KBM-7 (cell line): ENCODE measurements at places on chromosomes 3 and 15.
A peak's percentile ranks its signal among the peaks of the same experiment; 100 is the strongest.

GRCh38 chr3:60742606-60743145 lies 508.6 kb downstream of the FHIT start:
- DNase-seq = no peak

DNA sequence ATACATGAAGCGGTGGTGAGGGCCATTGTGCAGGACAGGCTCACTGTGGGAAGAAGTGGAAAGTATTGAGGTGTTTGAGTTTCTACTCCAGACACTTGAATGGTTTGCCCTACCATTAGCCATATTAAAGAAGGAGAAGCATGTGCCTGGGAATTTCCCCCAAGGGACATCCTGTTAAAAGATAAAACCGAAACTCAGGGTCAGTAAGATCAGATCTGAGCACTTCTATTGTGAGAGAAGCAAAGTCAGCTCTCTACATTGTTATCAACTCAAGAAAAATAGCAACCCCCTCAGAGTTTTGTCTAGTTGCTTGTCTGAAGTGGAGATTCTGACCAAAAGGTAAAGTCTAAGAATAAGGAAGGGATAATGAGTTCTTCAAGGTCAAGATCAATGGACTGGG lies 269.8 kb downstream of the CHST2 start:
- DNase-seq = no peak

- DNase-seq = peak; percentile 88
These were observed 185.1 kb downstream of the GOLGA6L6 start for GRCh38 chr15:20356444-20356910.

DNA sequence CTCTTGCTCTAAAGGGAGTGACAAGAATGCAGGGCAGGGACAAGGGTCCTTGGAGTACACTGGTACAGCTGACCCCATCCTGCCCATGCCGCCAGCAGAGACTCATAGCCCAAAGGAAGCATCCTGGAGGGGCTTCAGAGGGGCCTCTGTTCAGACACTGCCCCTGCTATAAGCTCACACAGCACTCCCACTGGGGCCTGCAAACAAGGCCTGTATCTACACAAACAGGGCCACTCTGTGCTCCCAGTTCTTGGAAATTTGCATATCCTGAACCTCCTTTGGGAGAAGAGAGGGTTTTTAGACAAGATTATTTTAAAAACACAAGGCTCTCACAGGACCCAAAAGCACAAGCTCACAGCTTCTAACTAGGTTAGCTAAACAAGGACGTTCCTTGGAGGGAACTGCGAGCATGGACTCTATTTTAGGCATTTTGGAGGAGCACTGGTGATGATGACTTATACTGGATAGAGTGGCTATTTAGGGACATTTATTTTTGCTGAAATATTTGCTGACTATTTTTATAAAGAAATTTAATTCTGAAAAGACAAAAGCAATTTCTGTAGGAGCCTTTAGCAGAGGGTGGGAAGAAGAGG lies 16.4 kb upstream of the ANKRD34C start:
- no peak for DNase-seq

DNA sequence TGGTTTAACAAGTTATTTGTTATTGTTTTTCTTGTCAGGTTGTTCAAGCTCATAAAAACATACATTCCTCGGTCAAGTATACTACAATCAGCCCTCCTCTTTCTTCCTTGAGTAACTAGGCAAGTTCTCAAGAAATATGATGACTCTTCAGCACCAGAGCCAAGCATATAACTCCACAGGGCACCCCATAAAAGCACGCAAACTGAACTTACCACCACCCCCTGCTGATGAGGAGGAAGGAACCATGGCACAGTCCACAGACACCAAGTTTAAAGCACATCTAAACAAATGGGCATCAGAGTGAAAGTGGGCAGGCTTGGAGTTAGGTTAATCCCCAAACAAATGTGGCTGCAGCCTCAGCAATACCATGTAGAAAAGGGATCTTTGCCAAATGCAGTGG lies 5.3 kb downstream of the IP6K2 start:
- DNase-seq = no peak

- peak; percentile 75 for DNase-seq
These were observed 53.3 kb downstream of the AAGAB start for GRCh38 chr15:67201136-67201535.

DNA sequence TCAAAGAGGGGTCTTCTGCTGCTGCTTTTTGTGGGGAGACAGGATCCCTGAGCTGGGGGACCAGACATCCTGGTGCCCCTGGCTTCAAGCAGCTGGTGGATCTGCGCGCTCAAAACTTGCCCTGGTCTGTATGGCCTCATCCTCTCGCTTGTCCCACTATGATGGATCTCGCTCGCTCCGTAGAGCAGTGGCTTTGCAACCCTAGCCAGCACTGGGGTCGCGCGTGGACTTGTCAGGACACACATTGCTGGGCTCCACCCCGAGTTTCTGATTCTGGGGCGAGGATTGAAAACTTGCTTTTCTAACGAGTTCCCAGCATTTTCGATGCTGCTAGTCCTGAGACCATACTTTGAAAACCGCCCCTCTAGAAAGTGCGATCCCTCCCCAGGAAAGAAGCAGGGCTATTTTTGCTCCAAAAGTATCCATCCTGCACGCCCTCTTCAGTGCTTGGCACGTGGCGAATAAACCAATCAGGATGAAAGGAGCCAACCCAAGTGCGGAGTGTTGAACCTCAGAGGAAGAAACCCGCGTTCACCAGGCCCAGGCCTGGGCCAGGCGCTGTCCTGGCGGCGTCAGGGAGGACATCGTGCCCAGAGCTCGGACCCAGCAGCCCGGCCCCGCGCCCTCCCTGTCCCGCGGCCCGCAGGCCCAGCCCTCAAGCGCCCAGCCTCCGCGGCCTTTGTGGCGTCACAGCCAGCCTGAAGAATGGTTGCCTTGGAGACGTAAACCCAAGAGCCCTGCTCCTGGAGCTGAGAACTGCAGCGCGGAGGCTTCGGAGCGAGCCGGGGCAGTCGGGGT lies at the start of gene CFAP100:
Gene CFAP100 (plus strand): TSS at position 731 of the 798 bp plus-strand sequence. CDS start 1,092 bp downstream, outside the sequence.
- DNase-seq = no peak

DNA sequence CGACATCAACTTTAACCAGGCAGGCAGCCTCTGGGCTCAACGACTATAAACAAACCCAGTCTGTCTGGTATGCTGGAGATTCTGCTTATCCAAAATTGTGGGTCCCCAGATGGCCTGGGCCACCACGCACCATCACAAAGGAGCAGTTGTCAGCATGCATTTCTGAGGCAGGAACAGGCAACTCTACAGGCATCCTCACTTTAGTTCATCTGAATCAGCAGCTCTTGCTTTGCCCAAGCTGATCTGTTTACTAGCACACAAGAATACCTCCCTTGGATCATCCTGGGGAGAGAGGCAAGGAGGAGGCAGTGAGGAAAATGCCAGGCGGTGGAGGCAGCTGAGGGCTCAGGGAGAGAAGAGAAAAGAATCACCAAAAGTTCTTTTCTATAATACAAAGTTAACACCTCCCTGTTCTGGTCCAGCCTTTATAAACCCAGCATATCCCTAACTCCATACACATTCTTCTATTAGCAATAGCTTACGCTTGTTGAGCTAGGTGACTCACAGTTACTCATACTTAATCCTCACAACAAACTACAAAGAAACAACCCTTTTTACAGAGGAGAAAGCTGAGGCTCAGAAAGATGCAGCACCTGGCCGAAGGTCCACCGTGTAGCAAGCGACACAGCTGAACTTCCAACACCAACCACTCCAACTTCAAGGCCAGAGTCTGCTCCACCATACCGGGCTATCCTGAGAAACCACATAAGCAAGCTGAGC lies 33.6 kb downstream of the ZDHHC3 start:
- DNase-seq = no peak

DNA sequence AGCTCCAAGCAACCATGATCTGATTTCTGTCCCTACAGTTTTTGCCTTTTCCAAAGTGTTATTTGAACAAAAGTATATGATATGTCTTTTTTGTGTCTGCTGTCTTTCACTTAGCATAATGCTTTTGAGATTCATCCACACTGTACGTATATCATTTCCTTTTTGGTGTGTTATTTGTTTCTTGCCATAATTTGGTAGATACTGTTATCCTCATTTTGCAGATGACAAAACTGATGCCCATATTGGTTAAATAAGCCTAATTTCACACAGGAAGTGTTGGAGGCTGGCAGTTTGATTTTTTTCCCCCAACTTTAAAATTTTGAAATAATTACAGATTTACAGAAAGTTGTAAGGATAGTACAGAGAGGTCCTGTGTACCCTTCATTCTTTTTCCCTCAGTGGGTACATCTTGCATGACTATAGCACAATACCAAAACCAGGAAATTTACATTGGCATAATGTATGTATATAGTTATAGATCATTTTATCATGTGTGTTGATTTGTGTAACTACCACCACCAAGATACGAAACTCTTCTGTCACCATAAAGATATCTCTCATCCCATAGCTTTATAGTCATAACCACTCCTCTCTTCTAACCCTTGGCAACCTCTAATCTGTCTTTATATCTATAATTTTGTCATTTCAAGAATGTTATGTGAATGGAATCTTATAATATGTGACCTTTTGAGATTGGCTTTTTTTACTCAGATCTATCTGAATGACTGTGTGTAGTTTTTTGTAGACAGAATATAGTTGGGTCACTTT lies 55.6 kb downstream of the RASA2 start:
- no peak for DNase-seq

DNA sequence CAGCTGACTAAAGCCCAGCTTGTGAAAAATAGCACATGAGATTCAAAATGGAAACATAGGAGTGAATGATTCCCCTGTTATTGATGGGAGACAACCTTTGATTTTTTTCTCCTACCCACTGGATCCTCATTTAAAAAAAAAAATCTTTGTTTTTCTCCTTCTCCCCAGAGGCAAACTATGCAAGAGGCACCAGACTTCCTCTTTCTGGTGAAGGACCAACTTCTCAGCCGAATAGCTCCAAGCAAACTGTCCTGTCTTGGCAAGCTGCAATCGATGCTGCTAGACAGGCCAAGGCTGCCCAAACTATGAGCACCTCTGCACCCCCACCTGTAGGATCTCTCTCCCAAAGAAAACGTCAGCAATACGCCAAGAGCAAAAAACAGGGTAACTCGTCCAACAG lies 2.6 kb downstream of the CACNA1D start:
- peak; percentile 35 for DNase-seq

- no peak for DNase-seq
These were observed 103.1 kb upstream of the CCNL1 start for GRCh38 chr3:157263027-157263426.

GRCh38 chr15:69852482-69852881 lies 245.2 kb downstream of the TLE3 start:
- no peak for DNase-seq

- DNase-seq = no peak
These were observed 95.6 kb upstream of the THRB start for GRCh38 chr3:24589931-24590880.

DNA sequence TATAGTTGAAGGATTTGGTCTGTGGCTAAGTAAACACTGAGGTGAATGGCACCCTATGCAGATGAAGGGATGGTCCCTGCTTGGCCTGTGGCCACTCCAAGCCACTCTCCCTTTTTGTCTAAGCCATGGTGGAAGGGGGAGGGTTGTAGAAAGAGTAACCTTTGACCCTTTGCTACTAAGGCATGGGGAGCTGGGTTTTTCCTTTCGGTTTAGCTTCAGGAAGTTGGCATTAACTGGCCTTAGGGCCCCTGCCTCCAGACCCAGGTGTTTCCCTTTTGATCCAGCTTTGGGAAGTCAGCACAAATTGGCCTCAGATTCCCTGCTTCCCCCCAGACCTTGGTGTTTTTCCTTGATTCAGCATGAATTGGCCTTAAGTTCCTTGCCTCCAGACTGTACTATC lies 49.5 kb downstream of the EFCAB12 start:
- no peak for DNase-seq

DNA sequence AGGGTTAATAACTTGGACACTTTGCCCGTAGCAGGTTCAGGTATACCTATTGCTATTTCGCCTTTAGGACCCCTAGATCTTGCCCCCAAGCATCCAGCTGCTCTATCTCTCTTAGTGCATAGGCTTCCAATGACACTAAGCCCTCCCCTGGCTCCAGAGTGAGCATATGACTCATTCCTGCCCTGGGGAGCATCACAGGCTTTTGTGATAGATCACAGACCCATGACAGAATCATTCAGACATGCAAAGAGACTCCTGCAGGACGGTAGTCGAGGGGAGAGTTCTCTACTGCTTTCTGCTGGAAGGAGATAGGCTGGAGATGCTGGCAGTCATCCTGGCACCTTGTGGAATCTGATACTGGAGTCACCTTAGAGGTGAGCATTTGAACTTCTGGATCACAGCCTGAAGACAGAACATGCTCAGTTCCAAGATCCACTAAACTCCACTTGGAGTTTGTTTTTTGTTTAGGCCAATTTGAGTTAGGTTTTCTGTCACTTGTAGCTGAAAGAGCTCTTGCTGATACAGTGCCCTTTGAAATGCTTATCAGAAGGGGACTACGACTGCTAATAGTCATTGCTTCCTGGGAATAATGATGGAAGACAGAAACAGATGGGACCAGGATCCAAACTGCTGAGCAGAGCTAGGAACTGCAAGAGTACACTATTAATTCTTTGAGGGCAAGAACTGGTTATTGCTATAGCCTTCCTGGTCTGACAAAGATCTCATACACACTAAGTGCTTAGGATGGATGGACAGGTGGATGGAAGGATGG lies 11.0 kb downstream of the LYSMD2 start:
- DNase-seq = no peak

GRCh38 chr3:47409688-47410416 lies 29.0 kb downstream of the PTPN23 start:
- DNase-seq = no peak

DNA sequence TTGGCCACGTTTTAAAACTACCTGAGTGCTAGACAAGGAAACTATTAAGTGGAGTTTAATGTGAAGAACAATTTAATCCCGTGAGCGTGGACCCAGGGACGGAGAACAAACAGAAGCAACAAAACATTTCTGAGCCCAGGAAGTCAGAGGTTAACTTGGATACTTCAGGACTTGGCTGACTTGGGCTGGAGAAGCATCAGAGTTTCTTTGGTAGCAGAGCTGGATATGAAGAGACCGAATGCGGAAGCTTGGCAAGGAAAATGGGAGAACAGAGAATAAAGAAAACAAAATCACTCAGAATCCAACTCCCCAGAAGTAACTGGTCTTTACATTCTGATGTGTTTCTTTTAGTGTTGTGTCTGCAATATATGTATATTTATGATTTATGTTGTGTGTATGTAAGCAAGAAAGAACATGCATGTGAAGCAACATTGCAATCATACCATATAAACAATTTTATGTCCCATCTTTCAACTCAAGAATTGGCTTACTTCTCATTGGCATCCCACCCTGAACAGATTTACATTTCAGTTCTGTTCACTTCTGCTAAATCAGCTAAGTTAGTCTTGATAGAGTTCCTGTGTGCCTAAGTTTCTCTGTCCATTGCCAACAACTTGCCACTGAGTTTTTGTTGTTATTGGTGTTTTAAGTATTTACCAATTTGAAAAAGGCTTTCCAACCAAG lies 17.2 kb upstream of the PLOD2 start:
- no peak for DNase-seq

DNA sequence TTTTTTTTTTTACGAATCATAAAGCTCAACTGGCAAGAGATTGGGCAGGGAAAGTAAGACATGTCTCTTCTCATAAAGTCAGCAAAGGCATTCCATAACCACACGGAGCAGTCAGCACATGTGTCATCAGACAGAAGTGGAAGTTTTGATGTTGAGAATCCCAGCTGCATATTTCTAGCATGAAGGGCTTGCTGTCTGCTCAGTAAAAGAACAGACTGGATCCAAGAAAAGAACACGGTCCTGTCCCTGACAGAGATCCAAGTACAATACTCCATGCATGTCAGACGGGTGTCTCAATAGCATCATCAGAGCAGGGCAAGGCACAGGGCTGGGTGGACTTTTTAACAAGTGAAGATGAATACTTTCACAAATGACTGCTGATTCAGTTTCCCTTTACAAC lies 38.2 kb downstream of the ABI3BP start:
- no peak for DNase-seq
